ENCODE measurements at places on chromosomes 5 and 9.
A peak's percentile ranks its signal among the peaks of the same experiment; 100 is the strongest.

- DNase-seq = no peak
Measured at GRCh38 chr9:85723215-85723614, 18.5 kb downstream of the AGTPBP1 start.

GRCh38 chr9:78325343-78325742 lies 28.4 kb downstream of the PSAT1 start:
- DNase-seq = no peak

- DNase-seq = no peak
Measured at GRCh38 chr5:80059354-80059980, 24.3 kb downstream of the THBS4 start.

DNA sequence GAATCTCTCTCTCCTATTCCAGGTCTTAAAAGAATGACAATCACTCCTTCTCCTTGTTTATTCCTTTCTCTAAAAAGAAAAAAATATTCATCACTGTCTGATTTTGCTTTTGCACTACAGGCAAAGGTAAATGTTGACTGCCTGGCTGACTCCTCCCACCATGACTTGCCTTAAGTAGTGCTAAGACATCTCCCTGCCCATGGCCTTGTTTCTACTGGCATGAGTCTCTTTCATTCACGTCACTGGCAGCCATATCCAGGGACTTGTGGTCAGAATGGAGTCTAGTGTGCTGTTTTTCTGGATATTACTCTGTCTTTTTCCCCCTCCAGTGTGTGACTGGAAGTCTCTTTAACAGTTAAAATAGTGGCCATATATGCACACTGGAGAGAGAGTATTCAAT lies 522.9 kb upstream of the DAB2 start:
- no peak for DNase-seq

DNA sequence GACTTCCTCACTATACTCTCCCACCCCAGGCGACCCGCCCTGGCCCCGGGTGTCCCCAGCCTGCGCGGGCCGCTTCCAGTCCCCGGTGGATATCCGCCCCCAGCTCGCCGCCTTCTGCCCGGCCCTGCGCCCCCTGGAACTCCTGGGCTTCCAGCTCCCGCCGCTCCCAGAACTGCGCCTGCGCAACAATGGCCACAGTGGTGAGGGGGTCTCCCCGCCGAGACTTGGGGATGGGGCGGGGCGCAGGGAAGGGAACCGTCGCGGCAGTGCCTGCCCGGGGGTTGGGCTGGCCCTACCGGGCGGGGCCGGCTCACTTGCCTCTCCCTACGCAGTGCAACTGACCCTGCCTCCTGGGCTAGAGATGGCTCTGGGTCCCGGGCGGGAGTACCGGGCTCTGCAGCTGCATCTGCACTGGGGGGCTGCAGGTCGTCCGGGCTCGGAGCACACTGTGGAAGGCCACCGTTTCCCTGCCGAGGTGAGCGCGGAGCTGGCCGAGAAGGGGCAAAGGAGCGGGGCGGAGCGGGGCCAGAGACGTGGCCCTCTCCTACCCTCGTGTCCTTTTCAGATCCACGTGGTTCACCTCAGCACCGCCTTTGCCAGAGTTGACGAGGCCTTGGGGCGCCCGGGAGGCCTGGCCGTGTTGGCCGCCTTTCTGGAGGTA lies 2.1 kb downstream of the CA9 start:
- DNase-seq = no peak

DNA sequence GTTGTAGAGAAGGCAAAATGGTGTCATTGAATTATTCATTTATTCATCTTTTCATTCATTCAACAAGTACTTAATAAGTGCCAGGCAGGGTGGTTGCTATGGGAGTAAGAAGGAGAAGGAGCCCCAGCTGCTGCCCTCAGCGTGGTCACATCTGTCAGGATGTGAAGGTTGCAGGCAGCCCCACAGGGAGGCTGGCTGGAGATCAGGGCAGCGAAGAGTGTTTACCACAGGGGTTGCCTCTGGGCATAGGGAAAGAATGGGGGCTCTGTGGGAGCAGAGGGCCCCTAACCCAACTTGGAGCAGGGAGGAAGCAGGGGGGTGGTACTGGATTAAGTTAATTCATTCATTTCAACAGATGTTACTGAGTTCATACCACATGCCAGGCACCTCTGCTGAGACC lies 6.0 kb downstream of the PCDH12 start:
- no peak for DNase-seq

DNA sequence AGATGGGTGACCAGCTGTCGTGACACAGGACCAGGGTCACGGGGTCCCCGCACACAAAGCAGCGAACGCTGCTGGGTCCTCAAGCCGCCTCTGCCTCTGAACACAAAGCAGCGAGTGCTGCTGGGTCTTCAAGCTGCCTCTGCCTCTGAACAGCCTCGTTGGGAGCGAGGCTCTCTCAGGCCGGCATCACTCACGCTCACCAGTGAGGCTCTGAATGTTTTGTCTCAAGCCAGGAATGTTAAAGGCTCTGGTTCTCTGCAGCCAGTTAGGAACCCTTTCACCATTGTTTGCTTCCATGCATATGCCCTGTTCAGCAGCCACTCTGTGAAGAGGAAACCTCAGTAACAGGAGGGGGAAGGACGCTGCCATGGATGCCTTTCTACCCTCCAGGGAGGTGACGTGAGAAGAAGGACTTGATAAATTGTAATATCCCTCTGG lies 82.7 kb upstream of the TAF11L2 start:
- no peak for DNase-seq

DNA sequence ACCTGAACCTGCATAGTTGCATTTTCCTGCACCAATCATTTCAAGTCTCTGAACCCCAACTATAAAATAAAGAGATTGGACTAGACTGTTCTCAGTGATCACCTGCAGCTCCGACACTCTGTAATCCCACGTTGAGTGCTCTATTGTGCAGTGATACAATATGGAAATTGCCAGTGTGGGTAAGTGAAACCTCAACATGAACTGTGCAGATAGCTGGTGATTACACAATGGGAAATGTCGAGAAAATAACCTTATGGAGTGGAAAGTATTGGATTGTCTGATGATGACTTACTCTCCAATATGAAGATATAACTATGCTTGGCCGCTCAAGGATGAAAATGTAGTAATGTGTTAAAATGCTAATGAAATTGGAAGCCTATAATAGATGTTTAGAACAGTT lies 293.1 kb upstream of the BRINP1 start:
- DNase-seq = no peak

DNA sequence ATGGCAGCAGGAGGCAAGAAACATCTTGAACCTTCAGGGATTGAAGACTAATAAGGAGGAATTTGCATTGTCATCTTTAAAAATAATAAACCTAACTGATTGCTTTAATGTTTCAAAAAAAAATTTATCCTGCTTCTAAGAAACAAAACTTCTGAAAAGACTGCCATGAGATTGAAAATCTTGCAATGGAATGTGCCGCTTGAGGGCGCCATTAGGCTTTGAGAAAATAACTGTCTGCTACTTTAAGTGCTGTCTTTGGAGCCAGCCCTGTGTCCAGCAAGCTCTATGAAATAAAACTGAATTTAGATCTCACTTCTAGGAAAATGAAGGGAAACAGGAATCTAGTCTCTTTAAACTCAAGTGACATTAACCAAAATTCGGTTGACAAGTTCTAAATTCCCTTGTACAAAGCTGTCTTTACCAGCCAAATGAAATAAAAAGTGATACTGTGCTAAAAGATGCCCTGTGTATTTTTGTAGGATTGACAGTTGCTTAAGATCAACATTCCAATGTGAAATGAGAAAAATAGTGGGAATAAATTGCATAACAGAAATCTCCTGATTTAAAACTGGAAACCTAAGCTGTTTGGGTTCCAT lies 79.4 kb downstream of the ESM1 start:
- no peak for DNase-seq

DNA sequence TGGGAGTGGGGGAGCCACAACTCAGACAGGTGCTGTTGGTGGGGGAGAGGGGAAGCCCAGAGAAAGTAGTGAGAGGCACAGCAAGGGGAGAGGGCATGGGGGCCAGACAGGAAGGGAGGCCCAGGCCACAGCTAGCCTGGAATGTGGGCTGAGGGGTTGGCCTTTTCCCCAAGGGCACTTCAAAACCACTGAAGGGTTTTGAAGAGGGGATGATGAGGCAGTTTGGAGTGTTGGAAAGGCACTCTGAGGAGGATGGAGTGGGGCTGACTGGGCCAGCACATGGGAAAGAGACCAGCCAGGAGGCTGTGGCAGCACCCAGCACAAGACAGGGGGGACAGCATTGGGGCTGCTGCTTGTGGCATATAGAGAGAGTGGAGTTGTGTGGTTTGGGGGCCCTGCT lies 3.8 kb downstream of the PSD2 start:
- no peak for DNase-seq

- DNase-seq = no peak
Measured at GRCh38 chr9:98894761-98895160, 48.9 kb upstream of the COL15A1 start.

GRCh38 chr5:149363936-149364335 lies 6.1 kb downstream of the PCYOX1L start:
- DNase-seq = no peak

DNA sequence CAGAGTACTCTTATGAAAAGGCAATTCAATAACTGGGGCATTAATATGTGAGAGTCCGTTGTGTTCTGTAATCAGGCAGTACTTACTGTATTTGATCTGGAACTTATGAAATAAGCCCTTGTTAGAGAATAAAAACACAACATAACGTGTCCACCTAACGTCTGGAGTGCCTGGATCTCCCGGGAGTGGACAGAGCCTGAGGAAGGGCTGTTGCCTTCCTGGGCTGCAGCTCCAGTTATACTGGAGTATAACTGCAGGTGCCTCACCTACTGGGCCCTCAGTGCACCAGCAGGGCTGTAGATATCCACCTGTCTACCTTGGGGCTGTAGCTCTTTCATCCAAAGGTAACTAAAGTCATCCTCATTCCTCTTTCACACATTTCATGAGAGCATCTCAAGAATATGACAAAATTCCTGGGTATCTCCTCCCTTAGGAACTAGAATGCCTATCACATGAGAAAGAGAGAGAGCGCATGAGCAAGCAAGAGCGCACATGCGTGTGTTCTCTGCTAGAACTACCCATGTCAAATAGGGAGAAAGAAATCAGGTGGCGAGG lies 200.1 kb downstream of the GAPVD1 start:
- no peak for DNase-seq

DNA sequence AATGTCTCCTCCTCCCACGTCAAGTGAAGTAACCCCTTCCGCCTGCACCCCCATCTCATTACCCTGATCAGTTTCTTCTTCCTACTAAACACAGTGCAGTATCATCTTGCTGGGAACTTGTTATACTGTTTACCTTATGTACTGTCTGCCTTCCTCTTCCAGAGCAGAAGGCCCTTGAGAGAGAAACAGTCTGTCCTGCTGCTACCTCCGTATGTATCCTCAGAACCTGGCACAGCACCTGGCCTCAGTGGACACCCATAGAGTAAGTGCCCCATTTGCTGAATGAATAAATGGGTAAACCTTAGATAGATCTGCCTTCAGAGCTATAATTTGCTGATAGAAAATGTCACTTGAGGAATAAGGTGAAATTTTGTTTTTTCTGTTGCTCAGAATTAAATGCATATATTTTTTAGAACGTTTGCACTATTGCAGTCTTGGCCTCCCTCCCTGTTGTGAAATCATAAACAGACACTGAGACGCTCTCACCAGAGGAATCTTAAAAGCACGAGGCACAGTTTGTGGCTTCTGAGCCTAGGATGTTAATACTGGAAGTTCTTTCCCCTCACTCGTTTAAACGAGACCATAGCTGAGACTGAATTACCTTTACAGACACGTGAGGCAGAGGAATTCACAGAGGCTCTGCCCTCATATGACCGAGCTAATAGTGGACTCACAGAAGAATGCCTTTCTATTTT lies 223.1 kb upstream of the DAP start:
- DNase-seq = no peak

DNA sequence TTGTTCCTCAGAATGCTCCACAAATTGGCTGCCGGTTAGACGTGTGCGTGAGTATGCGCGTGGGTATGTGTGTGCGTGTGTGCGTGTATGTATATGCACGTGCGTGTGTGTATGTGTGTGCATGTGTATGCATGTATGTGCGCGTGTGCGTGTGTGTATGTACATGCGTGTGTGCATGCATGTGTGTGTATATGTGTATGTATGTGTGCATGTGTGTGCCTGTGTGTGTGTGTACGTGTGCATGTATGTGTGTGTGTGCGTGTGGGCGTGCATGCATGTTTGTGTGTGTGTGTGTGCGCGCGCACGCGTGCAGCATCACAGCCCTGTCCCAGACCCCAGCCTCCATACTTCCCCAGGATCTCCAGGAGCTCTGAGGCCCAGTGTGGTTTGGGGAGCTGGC lies 183.1 kb upstream of the IER5L start:
- no peak for DNase-seq

GRCh38 chr5:168006456-168007130 lies 284.9 kb upstream of the WWC1 start:
- DNase-seq = no peak

DNA sequence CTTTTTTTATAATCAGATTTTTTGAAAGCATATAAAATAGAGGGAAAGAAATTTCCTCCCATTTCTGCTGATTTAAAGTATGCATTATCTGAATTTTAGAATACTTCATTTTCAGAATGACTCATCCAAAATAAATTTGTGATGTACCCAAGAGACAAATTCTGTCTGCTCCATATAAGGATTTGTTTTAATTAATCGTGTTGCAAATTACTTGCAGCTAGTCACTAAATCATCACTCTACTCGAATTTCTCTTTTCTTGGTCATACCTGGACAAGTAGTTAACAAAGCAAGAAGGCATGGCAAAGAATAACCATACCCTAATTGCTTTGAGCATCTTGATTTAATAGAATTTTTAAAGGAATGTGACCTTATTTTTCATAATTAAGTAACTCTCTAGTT lies 284.1 kb upstream of the GRAMD2B start:
- DNase-seq = no peak

DNA sequence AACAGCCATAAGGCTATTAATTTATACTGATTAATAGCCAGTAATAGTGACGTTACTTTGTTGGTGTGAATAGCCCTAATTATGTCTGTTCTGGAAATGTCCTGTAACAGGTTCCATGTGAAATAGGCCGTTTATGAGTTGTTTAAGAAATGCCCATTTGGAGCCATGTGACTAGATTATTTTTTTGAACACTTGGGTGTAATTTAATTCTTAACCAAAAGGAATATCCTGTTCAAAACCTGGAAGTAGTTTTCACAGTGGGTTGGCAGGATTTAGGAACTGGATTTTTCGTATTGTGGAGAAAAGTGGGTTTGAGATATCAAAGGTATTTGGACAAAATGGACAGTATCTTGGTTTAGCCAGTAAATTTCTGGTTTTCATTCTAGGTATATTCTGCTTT lies 1.3 kb downstream of the TENT2 start:
- no peak for DNase-seq

GRCh38 chr9:83544002-83544698 lies 5.9 kb upstream of the FRMD3 start:
- peak; percentile 60 for DNase-seq

GRCh38 chr5:3595006-3595961 lies at the start of gene IRX1:
Gene IRX1, plus strand, starts transcription at chr5:3595832. Its CDS starts 274 bp downstream, at chr5:3596106.
- no peak for DNase-seq

GRCh38 chr5:141994511-141995136 lies 18.2 kb downstream of the GNPDA1 start:
- no peak for DNase-seq
